ENCODE measurements at places on chromosomes 5 and 9. TPM values are rescaled to one million over a fixed set of nuclear protein-coding genes. Genes with fewer than 3 reads are reported as not detected.

CMYA5 gene
- total RNA-seq = 0.65 TPM

PIP5K1B gene
- total RNA-seq = 6.1 TPM

BTNL9 gene
- total RNA-seq = 0.89 TPM

DNA sequence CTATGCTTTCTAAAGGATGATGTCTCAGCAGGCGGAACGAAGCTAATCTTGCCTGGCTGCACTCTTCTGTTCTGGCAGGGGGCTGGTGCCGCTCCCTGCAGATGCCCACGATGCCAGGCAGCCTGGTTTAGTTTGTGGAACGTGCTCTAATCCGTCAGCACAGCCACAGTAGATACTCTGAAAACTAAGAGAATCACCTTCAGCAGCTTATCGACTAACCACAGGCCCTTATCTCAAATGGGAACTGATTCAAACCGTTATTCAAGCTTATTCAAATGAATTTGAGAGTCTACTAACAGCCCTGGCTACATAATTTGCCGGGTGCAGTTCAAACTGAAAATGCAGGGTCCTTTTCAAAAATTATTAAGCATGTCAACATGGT lies 246.6 kb upstream of the ANKRD55 start:
- H3K36me3 ChIP-seq = no peaks in the 10 kb centered on the region
- H3K27ac ChIP-seq = no peak overlapping the region
- H3K4me1 ChIP-seq = peaks cover 2% of the 10 kb centered on the region
- H3K27me3 ChIP-seq = peaks cover 18% of the 10 kb centered on the region

GRCh38 chr5:168693297-168693696 lies 114.1 kb upstream of the PANK3 start:
- H3K27ac ChIP-seq = no peak overlapping the region
- H3K36me3 ChIP-seq = no peaks in the 10 kb centered on the region
- H3K27me3 ChIP-seq = no peaks in the 10 kb centered on the region
- H3K4me3 ChIP-seq = no peak overlapping the region
- no peak for DNase-seq

DNA sequence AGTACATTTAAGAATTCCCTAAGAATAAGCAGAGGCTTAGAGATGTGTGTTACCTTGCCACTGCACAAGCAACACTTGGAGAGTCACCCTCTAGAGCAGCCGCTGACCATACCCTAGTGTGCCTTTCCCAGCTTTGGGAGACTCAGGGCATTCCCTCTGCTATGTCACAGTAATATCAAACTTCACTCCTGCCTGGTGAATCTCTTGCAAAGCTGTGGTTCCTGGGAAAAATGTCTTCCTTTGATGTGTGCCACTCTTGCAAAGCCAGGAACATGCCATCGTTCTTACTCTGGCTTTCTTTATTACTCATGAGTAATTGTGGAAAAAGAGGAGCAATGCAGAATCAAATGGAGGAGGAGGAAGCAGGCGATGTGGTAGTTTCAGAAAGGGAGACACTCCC lies 173.2 kb downstream of the CCDC192 start:
- DNase-seq = no peak
- peaks cover 2% of the 10 kb centered on the region for H3K4me1 ChIP-seq
- no peaks in the 10 kb centered on the region for H3K36me3 ChIP-seq
- H3K27ac ChIP-seq = no peak overlapping the region

DNA sequence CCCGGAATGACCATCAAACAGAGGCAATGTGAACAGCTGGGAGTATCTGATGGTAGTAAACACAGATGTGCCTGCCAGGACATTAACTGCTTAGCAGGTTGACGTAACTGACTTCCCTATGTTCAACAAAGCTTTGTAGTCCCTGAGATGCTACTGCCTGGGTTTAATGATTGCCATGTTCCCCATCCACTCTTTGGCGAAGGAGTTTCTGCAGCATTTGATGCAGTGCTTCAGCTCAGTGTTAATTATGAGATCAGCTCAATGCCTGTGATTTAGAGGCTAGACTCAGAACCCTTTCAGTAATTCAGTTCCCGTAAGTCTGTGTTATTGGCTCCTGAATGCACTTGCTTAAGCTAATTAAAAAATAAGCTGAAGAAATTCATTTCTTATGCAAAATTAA lies 547.3 kb upstream of the ZNF608 start:
- H3K4me3 ChIP-seq = no peak overlapping the region
- DNase-seq = no peak
- no peaks in the 10 kb centered on the region for H3K4me1 ChIP-seq
- H3K27me3 ChIP-seq = no peaks in the 10 kb centered on the region
- no peaks in the 10 kb centered on the region for H3K36me3 ChIP-seq
- H3K27ac ChIP-seq = no peak overlapping the region

CYSRT1 gene
- total RNA-seq = 1.6 TPM

DNA sequence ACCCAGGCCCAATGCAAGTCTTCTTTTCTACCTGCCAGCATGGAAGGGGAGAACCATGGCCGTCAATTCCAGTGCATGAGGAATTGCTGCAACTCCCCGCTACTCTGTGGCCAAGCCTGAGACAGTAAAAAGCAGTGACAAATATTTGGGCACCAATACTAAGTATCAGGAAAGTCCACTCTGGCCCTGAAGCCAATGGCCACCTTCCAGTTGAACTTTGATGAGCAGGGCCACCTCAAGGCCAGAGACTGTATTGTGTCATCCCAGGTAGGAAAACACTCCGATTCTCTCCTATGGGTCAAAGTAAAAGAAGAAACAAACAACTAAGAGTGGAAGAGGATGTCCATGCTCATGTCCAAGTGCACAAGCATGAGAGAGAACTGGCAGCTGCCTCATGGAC lies 27.1 kb downstream of the RETREG1 start:
- no peaks in the 10 kb centered on the region for H3K27me3 ChIP-seq
- no peaks in the 10 kb centered on the region for H3K4me1 ChIP-seq
- no peaks in the 10 kb centered on the region for H3K36me3 ChIP-seq
- H3K27ac ChIP-seq = no peak overlapping the region
- H3K4me3 ChIP-seq = no peak overlapping the region

DNA sequence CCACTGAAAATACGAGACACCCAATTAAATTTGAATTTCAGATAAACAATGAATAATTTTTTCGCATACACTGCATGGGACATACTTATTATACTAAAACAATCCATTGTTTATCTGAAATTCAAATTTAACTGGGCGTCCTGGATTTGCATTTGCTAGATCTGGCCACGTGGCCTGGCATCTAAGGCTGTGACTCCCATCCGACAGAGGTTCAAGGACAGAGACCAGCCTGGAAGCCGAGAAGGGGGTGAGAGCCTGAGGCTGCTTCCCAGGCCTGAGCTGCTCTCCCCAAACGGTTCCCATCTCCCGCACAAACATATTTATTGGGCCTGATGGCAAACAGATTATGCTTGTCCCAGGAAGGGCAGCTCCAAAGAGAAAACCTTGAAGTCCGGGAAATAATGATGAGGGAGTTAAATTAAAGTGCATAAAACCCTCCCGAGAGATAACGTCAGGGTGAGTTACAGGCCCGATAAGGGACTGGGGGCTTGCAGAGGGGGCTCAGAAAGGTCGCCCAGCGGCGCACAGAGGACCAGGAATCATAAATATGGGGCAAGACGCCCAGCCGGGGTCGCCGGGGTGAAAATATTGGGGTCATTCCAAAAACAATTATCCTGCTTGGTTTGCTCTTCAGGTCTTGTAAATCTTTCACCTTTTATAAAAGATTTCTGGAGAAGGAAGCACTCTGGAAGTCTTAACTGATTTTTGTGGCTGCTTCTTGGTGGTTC lies 163.7 kb downstream of the GAPVD1 start:
- no peaks in the 10 kb centered on the region for H3K27me3 ChIP-seq
- H3K4me1 ChIP-seq = no peaks in the 10 kb centered on the region
- H3K36me3 ChIP-seq = no peaks in the 10 kb centered on the region
- H3K4me3 ChIP-seq = no peak overlapping the region
- no peak for DNase-seq

GRCh38 chr9:133359399-133360175 lies 3.2 kb downstream of the SURF2 start:
- H3K4me3 ChIP-seq = no peak overlapping the region
- DNase-seq = no peak
- H3K27ac ChIP-seq = no peak overlapping the region
- no peaks in the 10 kb centered on the region for H3K27me3 ChIP-seq

- peak; percentile 59 for DNase-seq
- no peak overlapping the region for H3K27ac ChIP-seq
- no peaks in the 10 kb centered on the region for H3K27me3 ChIP-seq
- no peak overlapping the region for H3K4me3 ChIP-seq
These were observed 62.5 kb upstream of the PTPN3 start for GRCh38 chr9:109560470-109561132.

ADAM19 gene
- 21.4 TPM for total RNA-seq

- H3K27me3 ChIP-seq = no peaks in the 10 kb centered on the region
- no peak for DNase-seq
- no peak overlapping the region for H3K27ac ChIP-seq
- no peaks in the 10 kb centered on the region for H3K4me1 ChIP-seq
- no peaks in the 10 kb centered on the region for H3K36me3 ChIP-seq
These were observed 123.9 kb downstream of the GHR start for GRCh38 chr5:42547141-42547540.

GRCh38 chr9:101200852-101201251 lies 172.3 kb downstream of the PLPPR1 start:
- DNase-seq = no peak
- H3K27ac ChIP-seq = no peak overlapping the region
- H3K27me3 ChIP-seq = no peaks in the 10 kb centered on the region
- H3K4me3 ChIP-seq = no peak overlapping the region
- H3K36me3 ChIP-seq = no peaks in the 10 kb centered on the region

DNA sequence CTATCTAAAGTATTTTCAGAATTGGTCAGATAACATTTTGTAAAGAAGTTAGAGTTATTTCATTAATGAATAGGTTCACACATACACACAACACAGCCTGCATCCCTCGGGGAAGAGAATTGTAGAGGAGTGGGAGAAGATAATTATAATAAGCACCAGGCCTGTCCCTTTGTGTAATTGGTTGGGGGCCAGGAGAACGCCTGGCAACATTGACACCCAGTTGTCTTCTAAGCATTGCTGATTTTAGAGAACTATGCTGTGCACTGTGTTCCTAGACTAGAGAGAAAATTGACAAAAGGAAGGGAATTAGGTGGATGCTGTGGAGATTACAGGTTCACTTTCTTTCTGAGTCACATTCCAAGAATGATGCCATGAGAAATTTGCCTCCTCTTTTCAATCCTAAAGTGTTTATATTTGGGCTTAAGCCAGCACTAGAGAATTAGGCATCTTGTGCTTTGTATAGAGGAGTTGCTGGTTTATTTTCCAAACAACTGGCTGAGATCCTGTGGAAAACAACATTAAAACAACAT lies 247.6 kb downstream of the COX7C start:
- no peak overlapping the region for H3K27ac ChIP-seq
- no peak for DNase-seq
- H3K27me3 ChIP-seq = no peaks in the 10 kb centered on the region
- H3K36me3 ChIP-seq = no peaks in the 10 kb centered on the region
- H3K4me1 ChIP-seq = no peaks in the 10 kb centered on the region
- no peak overlapping the region for H3K4me3 ChIP-seq
